SJSA1 (cell line): ENCODE measurements at places on chromosomes 3 and 15.

DNA sequence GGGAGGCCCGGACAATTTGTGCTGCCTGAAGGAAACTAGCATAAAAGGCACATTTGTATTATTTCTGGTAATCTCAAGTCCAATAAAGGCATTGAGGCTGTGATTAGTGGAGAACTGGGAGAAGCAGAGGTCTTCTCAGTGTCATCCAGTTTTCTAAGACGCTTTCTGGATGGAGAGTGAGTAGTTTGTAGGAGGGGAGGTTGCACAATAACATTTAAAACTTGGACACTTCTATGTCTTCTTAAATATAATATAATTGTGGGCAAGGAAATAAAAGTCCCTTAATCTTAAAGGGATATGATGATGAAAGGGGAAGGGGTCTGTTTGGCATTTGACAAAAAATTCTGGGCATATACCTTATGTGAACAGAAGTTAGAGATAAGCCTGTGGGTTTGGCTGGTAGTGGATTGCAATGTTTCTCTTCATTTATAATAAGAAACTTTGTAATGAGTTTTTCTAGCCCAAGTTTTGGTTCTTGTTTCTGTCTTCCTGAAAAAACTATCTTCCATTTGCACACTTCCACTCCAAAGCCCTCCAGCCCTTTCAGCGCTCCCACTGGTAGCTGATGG lies 291.6 kb upstream of the TGFBR2 start:
- no peak for DNase-seq

DNA sequence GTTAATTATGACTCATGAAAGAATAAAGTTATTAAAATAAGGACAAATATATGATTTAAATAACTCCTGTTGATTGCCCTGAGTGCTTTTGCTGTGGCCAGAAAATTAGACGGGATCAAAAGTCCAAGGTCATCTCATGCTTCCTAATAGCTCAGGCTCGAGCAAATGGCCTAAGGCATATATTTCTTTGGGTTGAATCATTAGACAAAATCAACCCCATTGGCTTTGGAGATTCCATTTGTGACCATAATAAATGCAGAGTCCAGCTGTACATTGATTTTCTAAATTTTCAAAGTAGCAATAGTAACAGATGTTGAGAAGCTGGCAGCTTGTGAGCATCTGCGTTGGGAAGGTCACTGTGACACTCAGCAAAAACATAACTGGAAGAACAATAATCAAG lies 464.5 kb upstream of the TGFBR2 start:
- no peak for DNase-seq

- DNase-seq: no peak
These were observed 126.9 kb upstream of the MEF2A start for GRCh38 chr15:99438691-99439523.

- no peak for DNase-seq
These were observed 68.8 kb downstream of the FSIP1 start for GRCh38 chr15:39713846-39714245.

- peak; percentile 42 for DNase-seq
These were observed 83.1 kb downstream of the DNAJB8 start for GRCh38 chr3:128383316-128384235.

GRCh38 chr15:29945943-29946596 lies 123.8 kb upstream of the TJP1 start:
- DNase-seq: no peak

- DNase-seq: no peak
These were observed 200.7 kb downstream of the MEIS2 start for GRCh38 chr15:36899696-36900095.

GRCh38 chr3:144522456-144522855 lies 550.8 kb downstream of the DIPK2A start:
- no peak for DNase-seq

GRCh38 chr15:89860891-89861290 lies 32.9 kb downstream of the AP3S2 start:
- DNase-seq: no peak

- DNase-seq: no peak
These were observed 57.7 kb downstream of the GASK1A start for GRCh38 chr3:43036621-43037423.

- no peak for DNase-seq
These were observed 116.9 kb downstream of the B3GALNT1 start for GRCh38 chr3:160987982-160988964.

DNA sequence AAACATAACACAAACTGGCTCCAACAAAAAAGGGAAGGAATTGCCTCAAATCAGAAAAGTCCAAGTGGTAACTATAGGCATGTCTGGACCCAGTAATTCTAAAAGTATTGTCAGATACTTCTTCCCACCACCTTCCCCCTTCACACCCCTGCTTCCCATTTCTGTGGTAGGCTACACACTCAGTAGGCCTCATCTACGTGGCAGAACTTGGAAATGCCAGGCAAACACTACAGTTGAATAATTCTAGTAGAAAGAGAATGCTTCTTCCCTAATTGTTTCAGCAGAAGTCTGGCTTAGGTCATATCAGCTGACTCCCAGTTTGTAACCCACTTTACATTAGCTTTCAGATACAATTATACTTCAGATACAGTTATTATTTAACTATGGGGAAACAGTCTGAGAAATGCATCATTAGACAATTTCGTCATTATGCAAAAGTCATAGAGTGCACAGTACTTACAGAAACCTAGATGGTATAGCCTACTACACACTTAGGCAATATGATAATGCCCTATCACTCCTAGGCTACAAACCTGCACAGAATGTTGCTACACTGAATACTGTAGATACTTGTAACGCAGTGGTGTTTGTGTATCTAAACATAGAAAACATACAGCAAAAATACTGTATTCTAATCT lies 6.4 kb downstream of the SETMAR start:
- no peak for DNase-seq

GRCh38 chr3:8345398-8345797 lies 156.2 kb upstream of the LMCD1 start:
- DNase-seq: no peak
